ENCODE measurements at places on chromosomes 1 and 21. TPM values are rescaled to one million over a fixed set of nuclear protein-coding genes. Genes with fewer than 3 reads are reported as not detected.

Gene FCRL6
- 43.3 TPM for total RNA-seq

Gene MCM3AP
- total RNA-seq: 173 TPM

- H3K4me1 ChIP-seq: no peaks in the 10 kb centered on the region
- no peak for DNase-seq
- no peaks in the 10 kb centered on the region for H3K27me3 ChIP-seq
- no peaks in the 10 kb centered on the region for H3K36me3 ChIP-seq
- no peak overlapping the region for H3K27ac ChIP-seq
These were observed 358.0 kb upstream of the C1orf87 start for GRCh38 chr1:60431593-60431992.

GRCh38 chr1:240935920-240936319, 324.0 kb upstream of the GREM2 start:
- no peaks in the 10 kb centered on the region for H3K27me3 ChIP-seq
- H3K36me3 ChIP-seq: no peaks in the 10 kb centered on the region
- no peaks in the 10 kb centered on the region for H3K4me1 ChIP-seq
- no peak overlapping the region for H3K4me3 ChIP-seq

DNA sequence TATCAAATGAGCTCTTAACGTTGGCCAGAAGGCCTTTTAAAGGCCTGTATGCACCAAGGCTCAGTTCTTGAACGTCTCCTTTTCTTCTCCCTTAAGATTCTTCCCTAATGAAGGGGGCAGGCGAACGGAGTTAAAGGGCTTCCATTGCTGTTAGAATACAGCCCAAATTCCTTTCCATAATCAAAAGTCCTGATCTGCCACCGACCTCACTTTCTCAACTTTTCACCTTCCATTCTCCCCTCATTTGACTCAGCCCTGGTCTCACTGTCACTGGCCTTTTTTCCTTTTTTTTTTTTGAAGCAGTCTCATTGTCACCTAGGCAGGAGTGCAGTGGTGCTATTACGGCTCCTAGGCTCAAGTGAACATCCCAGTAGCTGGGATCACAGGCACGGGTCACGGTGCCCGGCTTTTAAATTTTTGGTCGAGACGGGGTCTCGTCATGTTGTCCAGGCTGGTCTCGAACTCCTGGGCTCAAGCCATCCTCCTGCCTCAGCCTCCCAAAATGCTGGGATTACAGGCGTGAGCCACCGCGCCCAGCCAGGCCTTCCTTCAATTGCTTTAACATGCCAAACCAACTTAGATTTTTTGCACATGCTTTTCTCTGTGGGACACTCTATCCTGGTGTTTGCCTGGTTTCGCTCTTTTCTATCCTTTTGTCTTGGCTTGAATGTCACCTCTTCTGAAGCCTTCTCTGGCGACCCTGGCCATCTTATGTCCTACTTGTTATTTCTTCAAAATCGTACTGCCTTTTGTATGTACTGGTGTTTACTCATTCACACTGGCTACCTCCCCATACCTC, 612 bp upstream of the CMPK1 start:
- H3K4me3 ChIP-seq: peak overlapping the region; percentile 60
- H3K27ac ChIP-seq: peak overlapping the region; percentile 72
- H3K27me3 ChIP-seq: no peaks in the 10 kb centered on the region
- H3K36me3 ChIP-seq: no peaks in the 10 kb centered on the region
- no peak for DNase-seq

- H3K27me3 ChIP-seq: no peaks in the 10 kb centered on the region
- peaks cover 12% of the 10 kb centered on the region for H3K4me1 ChIP-seq
- no peak for DNase-seq
- peaks cover 31% of the 10 kb centered on the region for H3K36me3 ChIP-seq
- no peak overlapping the region for H3K27ac ChIP-seq
These were observed 8.2 kb upstream of the MTFR1L start for GRCh38 chr1:25811384-25812082.
